ENCODE measurements at places on chromosomes 2 and 18.

DNA sequence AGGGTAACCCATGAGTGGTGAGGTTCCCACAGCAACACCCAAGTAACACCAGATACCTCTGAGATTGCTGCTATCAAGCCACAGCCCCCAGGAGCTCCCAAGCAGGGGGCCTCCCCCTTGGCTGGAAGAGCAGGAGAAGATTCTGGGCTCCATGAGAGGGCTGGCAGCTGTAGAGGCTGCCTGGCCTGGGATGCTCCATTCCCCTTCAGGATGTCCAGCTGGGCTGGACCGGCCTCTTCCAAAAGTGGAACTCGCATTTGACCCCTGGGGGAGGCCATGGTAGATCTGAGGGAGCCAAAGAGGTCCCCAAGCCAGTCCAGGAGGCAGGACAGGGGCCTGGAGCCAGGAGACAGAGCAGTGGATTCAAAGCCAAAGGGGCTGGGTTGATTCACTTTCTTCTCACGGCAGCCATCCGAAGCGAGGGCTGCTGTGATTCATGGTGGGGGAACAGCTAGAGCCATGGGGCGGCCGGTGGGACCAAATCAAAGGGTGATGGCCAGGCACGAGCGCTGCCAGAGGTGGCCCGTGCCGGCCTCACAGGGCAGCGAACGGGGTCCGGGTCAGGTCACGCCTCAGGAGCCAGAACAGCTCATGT lies 95.3 kb upstream of the ID2 start:
- peak; percentile 60 for DNase-seq

DNA sequence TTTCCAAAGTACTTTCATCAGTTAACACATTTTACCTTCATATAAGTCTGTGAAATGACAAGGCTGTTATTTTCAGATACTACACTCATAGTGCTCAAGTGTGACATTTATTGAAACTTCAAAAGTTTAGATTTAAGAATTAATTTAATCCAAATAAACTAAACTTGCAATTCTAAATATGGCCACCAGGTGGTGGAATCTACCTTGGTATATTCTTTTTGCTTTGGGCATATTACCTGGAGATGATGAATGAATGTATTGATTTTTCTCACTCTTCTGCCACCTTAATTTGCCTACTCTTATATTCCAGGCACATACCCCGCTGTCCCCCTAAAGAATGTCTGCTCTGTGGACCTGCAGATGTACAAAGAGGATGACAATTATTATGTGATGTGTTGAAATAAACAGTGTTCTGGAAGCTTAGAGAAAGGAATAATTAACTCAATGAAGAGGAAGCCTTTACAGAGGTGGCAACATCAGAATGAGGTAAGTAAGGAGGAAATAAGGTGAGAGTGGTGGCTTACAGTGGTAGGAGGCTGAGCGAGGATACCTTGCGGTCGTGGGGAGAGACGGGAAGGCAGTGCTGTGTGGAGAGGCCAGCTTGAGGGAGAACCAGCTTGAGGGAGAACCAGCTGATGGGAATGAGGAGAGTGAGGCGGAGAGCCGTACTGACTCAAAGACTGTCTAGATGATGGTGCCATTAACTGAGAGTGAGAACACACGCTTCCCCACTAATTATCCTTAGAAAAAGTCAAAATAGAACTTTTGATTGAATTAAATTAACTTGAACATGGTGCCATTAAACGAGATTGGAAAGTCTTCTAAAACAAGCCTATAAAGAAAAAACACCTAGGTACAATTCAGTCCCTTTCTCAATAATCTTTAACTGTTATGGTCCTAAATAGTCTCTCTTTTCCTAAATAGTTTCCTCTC lies 179.5 kb downstream of the CELF4 start:
- DNase-seq, result no peak

- no peak for DNase-seq
Measured at GRCh38 chr2:191833356-191833755, 13.5 kb downstream of the CAVIN2 start.

DNA sequence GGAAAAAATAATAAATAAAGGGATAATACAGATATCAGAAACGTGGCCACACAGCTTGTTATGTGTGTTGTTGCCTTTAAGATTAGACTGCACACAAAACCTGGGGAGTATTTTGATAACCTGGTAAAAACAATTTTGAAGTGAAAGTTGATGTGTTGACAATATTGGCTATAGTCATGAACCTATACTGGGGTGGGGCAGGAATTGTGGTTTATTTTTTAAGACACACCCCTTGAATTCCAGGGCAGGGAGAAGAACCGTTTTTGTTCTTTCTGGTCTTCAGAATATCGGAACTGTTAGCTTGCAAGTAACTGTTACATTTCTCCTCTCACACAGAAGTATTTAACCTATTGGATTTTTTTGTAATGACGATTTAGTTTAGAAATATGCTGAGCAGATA lies 80.4 kb downstream of the LIMS1 start:
- no peak for DNase-seq

DNA sequence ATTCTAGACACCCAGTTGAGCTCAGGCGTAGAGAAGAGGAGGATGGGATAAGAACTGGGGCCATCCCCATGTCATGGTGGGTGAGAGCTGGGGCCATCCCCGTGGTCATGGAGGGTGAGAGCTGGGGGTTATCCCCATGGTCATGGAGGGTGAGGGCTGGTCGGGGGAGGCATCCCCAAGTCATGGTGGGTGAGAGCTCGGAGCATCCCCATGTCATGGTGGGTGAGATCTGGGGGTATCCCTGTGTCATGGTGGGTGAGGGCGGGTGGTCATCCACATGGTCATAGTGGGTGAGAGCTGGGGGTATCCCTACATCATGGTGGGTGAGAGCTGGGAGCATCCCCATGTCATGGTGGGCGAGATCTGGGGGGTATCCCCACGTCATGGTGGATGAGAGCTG lies 52.5 kb downstream of the IL1RL2 start:
- DNase-seq, result no peak

DNA sequence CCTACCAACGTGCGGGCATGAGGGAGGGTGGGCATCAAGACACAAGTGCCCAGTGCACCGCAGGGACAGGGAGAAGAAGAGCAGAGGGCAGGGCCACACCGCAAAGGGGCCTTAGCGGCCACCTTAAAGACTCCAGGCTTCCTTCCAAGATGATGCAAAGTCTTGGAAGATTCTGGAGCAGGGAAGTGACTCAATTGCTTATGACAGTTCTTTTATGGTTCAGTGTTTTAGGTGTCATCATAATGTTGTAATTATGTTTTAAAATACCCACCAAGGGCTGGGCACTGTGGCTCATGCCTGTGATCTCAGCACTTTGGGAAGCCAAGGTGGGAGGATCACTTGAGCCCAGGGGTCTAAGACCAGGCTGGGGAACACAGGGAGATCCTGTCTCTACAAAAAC lies 44.5 kb upstream of the SEMA4C start:
- no peak for DNase-seq

- no peak for DNase-seq
Measured at GRCh38 chr2:160322320-160322719, 122.2 kb upstream of the ITGB6 start.

GRCh38 chr2:83536556-83536955 lies 922.5 kb downstream of the SUCLG1 start:
- DNase-seq, result no peak

DNA sequence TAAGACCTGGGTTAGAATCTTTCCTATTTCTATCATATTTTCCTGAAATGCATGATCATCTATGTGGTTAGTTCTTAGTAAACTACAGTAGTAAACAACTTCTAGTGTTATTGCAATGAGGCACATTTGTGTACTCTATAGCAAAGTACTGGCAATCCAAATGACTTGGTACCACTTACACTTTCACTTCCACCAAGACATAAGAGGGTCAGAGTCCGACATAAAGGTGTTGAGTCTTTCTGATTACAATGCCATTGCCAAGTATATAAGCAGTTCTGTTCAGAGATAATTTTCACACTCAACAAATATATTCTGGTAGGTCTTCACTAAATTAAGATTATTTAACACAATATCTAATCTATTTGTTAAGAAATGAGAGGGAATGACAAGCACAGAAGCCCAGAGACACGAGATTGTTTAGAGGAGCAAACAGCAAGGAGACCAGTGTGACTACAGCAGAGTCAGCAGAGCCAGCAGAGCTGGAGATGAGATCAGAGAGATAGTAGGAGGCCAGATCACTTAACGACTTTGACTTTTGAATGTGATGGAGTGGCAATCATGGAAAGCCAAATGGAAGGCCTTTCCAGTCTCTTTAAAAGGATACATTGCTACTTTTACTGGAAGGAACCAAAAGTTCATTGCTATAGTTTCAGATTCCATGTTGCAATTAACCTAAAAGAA lies 27.5 kb downstream of the SOS1 start:
- DNase-seq, result no peak

DNA sequence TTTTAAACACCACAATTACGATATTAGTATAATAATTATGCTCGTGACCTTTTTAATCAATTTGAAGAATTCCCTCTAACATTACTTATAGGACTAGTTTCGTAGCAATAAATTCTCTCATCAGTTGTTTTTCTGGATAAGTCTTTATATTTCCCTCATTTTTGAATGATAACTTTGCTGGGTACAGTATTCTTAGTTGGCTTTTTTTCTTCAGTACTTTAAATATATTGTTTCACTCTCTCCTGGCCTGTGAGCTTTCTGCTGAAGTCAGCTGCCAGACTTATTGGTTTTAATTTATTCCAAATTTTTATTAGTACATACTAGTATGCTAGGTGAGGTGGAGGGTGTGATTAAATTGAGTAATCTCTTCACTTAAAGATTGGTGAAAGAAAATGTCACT lies 123.8 kb upstream of the CNTNAP5 start:
- no peak for DNase-seq

DNA sequence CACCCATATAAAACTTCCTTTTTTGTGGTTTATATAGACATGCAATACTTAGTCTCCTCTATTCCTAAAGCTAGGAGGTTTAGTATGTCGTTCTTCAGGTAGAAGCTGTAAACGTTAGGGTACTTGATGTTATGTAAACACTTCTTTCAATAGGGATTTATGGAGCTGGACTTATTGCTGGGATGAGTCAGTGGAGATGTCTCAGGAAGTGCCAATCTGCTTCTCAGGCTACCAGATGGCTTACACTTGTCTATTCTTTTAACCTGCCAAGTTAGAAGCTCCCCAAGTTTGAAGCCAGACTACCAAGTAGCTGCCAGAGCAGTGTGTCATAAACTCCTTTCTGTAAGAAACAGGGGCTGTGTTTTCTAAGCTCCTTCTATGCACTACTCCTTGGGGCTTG lies 756.5 kb upstream of the LRRTM1 start:
- no peak for DNase-seq

DNA sequence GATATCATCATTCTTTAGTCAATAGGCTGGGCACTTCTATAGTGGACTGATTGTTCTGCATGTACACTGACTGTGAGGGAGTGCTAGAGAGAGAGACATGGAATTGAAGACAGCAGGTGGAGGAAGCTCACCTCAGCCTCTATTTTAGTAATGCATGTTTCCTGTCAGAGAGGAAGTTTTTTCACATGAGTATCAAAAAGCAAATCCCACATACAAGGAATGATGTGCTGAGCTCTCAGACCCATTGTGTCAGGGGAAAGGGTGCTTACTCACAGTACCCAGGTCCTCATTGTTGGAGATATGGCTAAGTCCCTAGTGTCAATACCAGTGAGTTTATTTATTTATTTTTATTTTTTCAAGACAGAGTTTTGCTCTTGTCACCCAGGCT lies 9.9 kb upstream of the CDK15 start:
- DNase-seq, result no peak

- DNase-seq, result no peak
Measured at GRCh38 chr18:54852780-54853675, 24.8 kb downstream of the RAB27B start.

DNA sequence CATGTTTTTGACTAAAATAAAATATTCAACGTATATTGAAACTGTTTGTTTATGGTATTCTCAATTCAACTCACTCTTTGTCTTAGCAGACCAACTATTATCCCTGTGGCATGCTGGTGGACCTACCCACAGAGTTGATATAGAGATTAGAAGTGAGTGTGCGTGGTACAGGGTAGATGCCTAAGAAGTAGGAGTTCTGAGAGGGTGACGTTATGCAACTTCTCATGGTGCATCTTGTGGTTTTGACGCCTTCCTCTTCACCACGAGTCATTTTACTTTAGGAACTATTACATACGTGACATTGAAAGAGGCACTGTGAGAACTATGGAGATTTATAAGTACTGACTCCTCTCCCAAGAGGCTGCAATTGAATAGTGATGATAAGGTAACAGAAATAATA lies 26.6 kb upstream of the NAPG start:
- no peak for DNase-seq

- no peak for DNase-seq
Measured at GRCh38 chr2:45070113-45070652, 60.9 kb upstream of the SIX2 start.

DNA sequence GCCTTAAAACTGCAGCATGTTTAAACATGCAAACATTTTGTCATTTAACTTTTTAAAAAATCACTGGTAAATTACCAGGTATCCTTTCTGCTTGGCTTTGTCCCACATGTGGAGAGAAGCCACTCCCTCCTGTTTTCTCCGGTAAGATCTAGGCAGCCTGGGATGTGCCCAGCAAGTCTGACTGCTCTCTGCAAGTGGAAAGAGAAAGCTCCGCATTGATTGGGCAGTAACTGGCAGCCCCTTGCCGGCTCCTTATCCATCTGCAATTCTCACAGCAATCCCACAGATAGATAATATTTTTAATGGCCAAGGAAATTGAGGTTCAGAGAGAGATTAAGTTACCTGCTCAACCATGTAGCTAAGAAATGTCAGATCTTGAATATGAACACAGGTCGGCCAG lies 136.1 kb downstream of the TMEM200C start:
- DNase-seq, result no peak

- no peak for DNase-seq
Measured at GRCh38 chr2:62920070-62920469, 130.6 kb upstream of the OTX1 start.

- no peak for DNase-seq
Measured at GRCh38 chr2:26892133-26892532, 44.2 kb downstream of the DPYSL5 start.

- no peak for DNase-seq
Measured at GRCh38 chr2:121085801-121086200, 199.2 kb downstream of the TFCP2L1 start.

- DNase-seq, result no peak
Measured at GRCh38 chr2:163601377-163601776, 134.4 kb downstream of the FIGN start.

Data from activated naive CD8-positive, alpha-beta T cell treated with anti-CD3 and anti-CD28 coated beads, Interleukin-2, amount 50 U/mL, for 24 hours (primary cell).